Frontal cortex (tissue), 4 donors: ENCODE measurements at places on chromosomes 12 and 14. TPM values are rescaled to one million over a fixed set of nuclear protein-coding genes. Genes with fewer than 3 reads are reported as not detected.

Gene CPNE6
- total RNA-seq: 35.5 TPM

Gene BICDL1
- total RNA-seq: 24.5 TPM

Gene LRIG3
- 10.6 TPM for total RNA-seq

Gene ZDHHC22
- 5.7 TPM for total RNA-seq

Gene SPX
- total RNA-seq: 0.41 TPM

Gene WIF1
- 0.41 TPM for total RNA-seq
